ENCODE measurements at places on chromosomes 2 and 18. TPM values are rescaled to one million over a fixed set of nuclear protein-coding genes. Genes with fewer than 3 reads are reported as not detected.
A peak's percentile ranks its signal among the peaks of the same experiment; 100 is the strongest.

DNA sequence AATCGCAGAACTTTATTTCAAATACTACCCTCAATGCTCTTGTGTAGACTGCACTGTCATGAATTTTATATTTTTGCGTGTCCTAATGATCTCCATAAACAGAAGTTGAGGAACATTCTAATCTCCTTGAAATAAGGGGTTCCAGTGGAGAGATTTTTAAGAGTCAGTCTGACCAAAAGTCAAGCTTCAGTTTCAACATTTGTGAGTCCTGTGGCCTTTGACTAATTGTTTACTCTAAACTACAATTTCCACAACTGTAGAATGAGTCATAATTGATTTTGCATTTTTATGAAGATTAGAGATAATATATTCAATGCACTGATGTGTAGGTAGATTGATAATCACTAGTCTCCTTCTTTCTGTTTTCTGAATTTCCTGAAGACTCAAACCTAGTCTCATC lies 720.3 kb upstream of the ID2 start:
- no peaks in the 10 kb centered on the region for H3K36me3 ChIP-seq
- H3K4me3 ChIP-seq: no peak overlapping the region
- H3K4me1 ChIP-seq: peaks cover 4% of the 10 kb centered on the region
- DNase-seq: no peak
- no peak overlapping the region for H3K27ac ChIP-seq
- no peaks in the 10 kb centered on the region for H3K27me3 ChIP-seq

TEKT4 gene
- 0.34 TPM for total RNA-seq

GRCh38 chr2:44564752-44565151 lies 203.0 kb downstream of the CAMKMT start:
- H3K4me3 ChIP-seq: no peak overlapping the region
- no peaks in the 10 kb centered on the region for H3K27me3 ChIP-seq
- no peak for DNase-seq
- no peaks in the 10 kb centered on the region for H3K36me3 ChIP-seq
- peaks cover 4% of the 10 kb centered on the region for H3K4me1 ChIP-seq

ST3GAL5 gene
- total RNA-seq: 12.9 TPM

- DNase-seq: peak; percentile 79
- peaks cover 19% of the 10 kb centered on the region for H3K4me1 ChIP-seq
- no peak overlapping the region for H3K27ac ChIP-seq
- H3K27me3 ChIP-seq: peaks cover 36% of the 10 kb centered on the region
- H3K4me3 ChIP-seq: peak overlapping the region; percentile 58
Measured at GRCh38 chr18:51621113-51621863, 423.8 kb upstream of the MEX3C start.

PLA2R1 gene
- total RNA-seq: 3.6 TPM

SRSF7 gene
- total RNA-seq: 248 TPM

Measured in type B pancreatic cell (in vitro differentiated cells).